ENCODE measurements at places on chromosomes 3 and 15.

DNA sequence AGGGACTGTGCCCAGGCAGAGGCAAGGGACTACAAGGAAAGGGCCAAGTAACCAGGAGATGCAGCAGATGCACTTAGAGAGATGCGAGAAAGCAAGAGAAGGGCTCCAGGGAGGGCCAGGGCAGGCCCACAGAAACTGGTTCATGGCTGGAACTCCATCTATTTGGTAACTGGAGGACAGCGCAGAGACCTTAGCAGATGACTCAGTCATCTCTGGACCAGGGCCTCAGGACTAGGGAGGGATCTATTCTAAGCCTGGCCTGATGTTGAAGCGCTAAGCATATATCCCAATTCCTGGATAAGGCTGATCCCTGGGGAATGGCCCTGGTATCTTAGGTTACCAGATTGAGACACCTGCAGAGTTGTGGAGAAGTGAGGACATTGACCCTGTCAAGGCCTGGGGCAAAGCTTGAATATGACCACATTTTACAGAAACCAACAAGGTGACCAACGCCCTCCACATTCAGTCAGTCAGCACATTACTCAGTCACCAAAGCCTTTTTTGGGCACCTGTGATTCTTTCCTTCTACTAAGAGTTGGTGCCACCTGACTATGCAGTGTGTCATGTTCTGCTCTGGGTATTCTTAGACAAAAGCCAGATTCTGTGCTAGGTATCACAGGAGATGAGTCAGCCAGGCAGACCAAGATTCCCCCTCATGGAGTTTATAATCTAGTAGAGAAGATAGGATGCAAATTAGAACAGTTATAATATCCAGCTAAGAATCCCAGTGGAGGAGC, 68.4 kb upstream of the SLCO3A1 start:
- no peak for DNase-seq

DNA sequence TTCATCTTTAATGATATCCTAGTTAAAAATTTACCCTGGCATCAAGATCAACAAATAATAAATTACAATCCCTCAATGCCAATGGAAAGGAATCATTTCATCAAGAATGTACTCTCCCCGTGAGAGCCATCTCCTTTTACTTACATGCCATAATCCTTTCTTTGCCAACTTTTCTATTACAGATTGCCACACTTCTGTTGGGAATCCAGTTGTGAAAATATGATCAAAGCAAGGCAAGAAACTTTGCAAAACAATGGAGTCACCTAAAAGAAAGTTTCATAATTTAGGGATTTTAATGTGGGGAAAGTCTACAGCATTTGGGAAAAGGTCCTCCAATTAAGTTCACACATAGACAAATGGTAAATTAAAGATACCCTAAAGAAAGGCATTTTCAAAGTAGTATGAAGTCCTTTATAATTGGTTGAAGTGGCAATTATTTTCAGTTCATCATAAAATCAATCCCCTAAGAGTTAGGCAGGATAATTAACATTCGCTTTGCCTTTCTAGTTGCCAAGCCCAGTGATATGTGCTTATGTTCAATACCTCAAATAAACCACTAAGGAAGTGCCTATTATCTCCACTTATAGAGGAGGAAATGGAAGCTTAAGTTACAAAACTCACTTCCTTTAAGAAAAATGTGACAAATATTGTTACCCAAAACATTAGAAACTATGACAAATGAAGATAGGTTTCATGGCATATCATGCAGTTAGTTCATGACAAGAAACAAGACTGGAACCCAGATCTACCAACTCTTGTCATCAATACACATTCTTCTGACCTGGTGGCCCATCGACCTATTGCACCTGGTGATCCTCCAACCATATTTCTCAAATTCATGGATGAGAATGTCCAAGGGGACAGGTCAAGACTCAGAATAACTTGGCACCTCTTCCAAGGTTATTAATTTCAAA, 49.1 kb downstream of the TRANK1 start:
- DNase-seq = no peak

GRCh38 chr3:198061119-198062067, 101.4 kb downstream of the LMLN start:
- no peak for DNase-seq

DNA sequence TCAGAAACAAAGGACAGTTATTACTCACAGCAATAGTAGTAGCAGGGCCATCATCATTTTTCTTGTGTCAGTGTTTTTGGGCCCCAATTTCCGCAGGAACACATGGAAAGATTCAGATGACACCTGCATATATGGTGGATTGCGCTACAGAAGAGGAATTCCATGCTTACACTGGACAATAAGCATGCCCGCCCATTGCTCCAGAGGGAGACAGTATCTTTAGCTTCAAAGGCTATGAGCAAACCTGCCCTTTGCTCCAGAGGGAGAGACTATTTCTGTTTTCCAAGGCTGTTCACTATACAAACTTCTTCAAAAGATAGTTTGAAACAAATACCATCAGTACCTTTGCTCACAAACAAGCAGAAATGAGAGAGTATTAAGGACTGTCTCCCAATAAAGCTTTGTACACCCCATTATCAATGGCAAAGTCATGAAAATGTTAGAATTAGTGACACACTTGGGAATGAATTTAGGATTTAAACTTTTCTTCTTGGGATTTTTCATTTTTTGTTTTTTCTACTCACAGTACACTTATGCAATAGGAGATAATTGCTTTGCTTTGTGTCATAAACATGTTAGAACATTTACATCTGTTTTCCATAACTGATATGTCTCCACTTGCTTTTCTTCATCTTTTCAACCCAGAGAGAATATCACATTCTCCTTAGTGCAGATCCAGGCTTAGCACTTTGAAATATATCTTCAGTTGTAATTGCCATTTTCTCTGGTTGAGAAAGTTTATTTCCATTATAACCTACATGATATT, 564.5 kb upstream of the ZNF717 start:
- no peak for DNase-seq

- no peak for DNase-seq
Measured at GRCh38 chr3:40875581-40875980, 323.7 kb upstream of the CTNNB1 start.

DNA sequence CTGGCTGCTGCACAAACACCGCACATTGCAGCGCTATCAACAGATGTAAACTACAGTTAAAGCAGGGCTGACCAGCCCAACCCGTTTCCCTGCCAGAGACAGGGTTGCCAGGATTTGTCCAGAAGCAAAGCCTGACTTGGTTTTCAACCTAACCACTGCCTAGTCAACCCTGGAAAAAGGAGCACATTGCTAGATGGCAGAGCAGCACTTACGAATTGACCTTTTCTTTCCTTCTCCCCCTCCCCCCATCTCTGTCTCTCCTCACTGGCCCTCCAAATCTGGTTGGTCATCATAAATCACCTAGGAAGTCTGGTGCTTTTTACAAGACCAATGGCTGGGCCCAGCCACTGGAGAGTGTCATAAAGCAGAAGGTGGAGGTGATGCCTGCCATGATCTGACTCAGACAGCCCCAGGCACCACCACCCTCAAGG, 51.3 kb downstream of the ABCC5 start:
- DNase-seq = no peak

- DNase-seq = no peak
Measured at GRCh38 chr3:189513281-189514117, 117.7 kb upstream of the TP63 start.

DNA sequence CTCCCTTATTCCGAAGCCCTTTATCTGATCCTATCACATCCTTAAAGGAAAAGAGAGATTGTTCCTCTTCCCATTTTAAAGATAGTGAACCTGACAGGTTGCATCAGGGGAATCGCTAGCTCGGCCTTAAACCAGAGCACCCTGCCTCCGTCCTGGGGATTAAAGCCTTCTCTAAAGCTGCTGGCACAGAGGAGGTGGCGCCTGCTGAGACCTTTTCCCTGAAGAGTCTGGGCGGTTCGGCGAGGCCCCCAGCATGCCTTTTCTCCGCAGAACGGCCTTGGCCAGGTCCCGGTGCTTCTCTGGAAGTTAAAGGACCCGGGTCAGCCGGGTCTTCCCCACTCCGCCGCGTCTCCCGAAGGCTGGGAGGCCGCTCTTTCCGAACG, 593 bp downstream of the FAM219B start:
- no peak for DNase-seq

- DNase-seq = no peak
Measured at GRCh38 chr15:79919749-79920511, 23.1 kb upstream of the MTHFS start.

DNA sequence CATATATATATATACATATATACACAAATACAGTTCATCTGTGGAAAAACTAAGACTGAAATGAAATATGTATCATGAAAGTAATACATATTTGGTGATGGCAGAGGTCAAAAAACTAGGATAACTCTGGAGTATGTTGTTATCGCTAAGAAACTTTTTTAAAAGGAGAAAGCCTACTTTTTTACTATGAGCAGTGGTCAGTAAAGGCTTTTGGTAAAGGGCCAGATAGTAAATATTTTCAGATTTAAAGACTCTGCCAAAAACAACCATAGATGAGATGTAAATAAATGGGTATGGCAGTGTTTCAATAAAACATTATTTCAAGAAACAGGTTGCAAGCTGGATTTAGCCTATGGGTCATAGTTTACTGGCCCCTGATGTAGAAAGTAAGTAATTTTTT, 93.8 kb upstream of the TGFBR2 start:
- no peak for DNase-seq

- DNase-seq = no peak
Measured at GRCh38 chr15:100731267-100732152, 129.1 kb downstream of the ASB7 start.

GRCh38 chr15:62989366-62990055, 53.0 kb upstream of the TPM1 start:
- DNase-seq = no peak

DNA sequence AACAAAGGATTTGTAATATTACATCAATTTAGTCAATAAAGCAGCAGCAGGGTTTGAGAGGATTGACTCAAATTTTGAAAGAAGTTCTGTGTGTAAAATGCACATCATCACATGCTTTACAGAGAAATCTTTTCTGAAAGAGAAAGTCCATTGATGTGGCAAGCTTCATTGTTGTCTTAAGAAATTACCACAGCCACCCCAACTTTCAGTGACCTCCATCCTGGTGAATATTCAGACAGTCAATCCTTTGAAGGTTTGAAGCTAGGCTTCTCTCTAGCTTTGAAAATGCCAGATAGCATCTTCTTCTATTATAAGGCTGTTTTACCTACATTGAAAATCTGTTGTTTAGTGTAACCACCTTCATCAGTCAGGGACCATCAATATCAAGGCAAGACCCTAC, 51.8 kb upstream of the SETMAR start:
- no peak for DNase-seq

- DNase-seq = no peak
Measured at GRCh38 chr15:54990793-54991192, 205.9 kb downstream of the RSL24D1 start.

- peak; percentile 28 for DNase-seq
Measured at GRCh38 chr3:46566040-46566641, at the start of gene LRRC2. TSS of gene LRRC2 (minus strand) at chr3:46566302. CDS start at chr3:46551591, 14,711 bp downstream.

DNA sequence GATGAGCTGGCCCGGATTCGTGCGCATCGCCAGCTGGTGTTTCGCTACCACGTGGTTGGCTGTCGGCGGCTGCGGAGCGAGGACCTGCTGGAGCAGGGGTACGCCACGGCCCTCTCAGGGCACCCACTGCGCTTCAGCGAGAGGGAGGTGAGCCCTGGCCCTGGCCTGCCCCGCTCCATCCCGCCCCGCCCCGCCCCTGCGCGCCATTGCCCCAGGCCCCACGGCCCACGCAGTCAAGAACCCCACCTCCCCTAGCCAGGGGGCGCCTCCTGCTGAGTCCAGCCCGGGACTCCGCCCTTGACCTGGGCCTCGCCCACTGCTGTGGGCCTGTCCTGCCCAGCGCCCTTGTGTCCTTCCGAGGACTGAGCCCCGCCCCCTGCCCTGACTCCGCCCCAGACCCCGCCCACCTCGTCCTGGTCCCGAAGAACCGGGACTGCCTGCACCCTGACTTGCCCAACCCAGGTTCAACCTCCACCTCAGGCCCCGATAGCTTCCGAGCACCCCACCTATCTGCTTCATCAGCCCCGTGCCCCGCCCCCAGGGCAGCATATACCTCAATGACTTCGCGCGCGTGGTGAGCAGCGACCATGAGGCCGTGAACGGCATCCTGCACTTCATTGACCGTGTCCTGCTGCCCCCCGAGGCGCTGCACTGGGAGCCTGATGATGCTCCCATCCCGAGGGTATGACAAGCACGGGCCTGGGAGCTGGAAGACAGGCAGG, 14.8 kb downstream of the NT5DC2 start:
- no peak for DNase-seq

- DNase-seq = no peak
Measured at GRCh38 chr15:70936326-70936725, 43.7 kb downstream of the LRRC49 start.

- no peak for DNase-seq
Measured at GRCh38 chr3:133944641-133945380, 49.1 kb upstream of the RAB6B start.

- no peak for DNase-seq
Measured at GRCh38 chr15:81633889-81634288, 259.9 kb upstream of the TMC3 start.

DNA sequence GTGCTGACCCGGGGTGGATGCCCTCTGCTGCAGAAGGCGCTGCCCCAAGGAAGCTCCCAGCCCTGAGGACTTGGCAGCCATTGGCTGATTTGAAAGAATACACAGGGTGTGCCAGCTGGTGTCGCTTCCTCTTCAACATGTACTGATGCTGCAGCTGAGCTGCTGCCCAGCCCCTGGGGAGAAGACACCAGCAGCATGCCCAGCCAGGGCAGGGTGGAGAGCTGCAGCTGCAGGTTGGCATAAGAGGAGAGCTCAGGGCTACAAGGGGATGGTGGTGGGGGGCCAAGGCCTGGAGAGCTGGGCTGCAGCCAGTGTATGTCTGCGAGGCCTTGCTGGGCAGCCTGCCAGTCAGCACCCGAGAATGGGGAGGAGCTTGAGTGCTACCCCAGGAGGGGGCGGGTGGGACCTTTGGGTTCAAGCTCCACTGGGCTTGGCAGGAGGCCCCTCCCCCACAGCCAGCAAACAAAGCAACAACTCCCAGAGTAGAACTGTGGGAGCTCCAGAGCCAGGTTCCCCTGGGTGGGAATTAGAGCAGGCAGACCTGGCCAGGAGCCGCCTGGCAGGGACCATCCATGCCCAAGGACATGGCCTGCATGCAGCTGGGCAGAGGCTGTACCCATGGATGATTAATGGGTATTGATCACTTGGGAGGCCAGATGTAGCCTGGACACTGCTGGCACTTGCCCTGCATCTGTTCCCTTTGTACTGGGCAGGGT, 9.2 kb upstream of the SEMA4B start:
- DNase-seq = peak; percentile 43

GRCh38 chr3:39178553-39178952, 13.8 kb downstream of the XIRP1 start:
- DNase-seq = no peak

- peak; percentile 7 for DNase-seq
Measured at GRCh38 chr15:74173380-74174218, at the start of gene ISLR. TSS of gene ISLR (plus strand) at chr15:74173710. CDS start at chr15:74174859, 1,149 bp downstream.

- DNase-seq = peak; percentile 56
Measured at GRCh38 chr3:150786791-150787190, 23.8 kb upstream of the SIAH2 start.
